Activated T-cell treated with anti-CD3 and anti-CD28 coated beads for 24 hours (primary cell): ENCODE measurements at places on chromosomes 6 and 20.

- no peak for DNase-seq
Observed at GRCh38 chr6:4794140-4794707, 18.0 kb downstream of the CDYL start.

DNA sequence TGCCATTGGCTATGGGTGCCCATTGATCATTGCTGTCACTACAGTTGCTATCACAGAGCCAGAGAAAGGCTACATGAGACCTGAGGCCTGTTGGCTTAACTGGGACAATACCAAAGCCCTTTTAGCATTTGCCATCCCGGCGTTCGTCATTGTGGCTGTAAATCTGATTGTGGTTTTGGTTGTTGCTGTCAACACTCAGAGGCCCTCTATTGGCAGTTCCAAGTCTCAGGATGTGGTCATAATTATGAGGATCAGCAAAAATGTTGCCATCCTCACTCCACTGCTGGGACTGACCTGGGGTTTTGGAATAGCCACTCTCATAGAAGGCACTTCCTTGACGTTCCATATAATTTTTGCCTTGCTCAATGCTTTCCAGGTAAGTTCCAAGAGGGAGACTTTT lies 16.4 kb downstream of the ADGRF4 start:
- DNase-seq: no peak

- no peak for DNase-seq
Observed at GRCh38 chr6:34362909-34363680, 29.4 kb downstream of the NUDT3 start.

- DNase-seq: no peak
Observed at GRCh38 chr20:20012541-20012940, 4.6 kb upstream of the NAA20 start.

GRCh38 chr6:17884498-17885478 lies 102.6 kb downstream of the KIF13A start:
- DNase-seq: no peak

GRCh38 chr6:27159725-27160124 lies 87.8 kb upstream of the PRSS16 start:
- no peak for DNase-seq

- DNase-seq: no peak
Observed at GRCh38 chr6:36933102-36933501, 21.4 kb upstream of the PI16 start.

- no peak for DNase-seq
Observed at GRCh38 chr6:152746172-152746553, 4.4 kb upstream of the VIP start.
